ENCODE measurements at places on chromosomes 6 and 20. TPM values are rescaled to one million over a fixed set of nuclear protein-coding genes. Genes with fewer than 3 reads are reported as not detected.

DNA sequence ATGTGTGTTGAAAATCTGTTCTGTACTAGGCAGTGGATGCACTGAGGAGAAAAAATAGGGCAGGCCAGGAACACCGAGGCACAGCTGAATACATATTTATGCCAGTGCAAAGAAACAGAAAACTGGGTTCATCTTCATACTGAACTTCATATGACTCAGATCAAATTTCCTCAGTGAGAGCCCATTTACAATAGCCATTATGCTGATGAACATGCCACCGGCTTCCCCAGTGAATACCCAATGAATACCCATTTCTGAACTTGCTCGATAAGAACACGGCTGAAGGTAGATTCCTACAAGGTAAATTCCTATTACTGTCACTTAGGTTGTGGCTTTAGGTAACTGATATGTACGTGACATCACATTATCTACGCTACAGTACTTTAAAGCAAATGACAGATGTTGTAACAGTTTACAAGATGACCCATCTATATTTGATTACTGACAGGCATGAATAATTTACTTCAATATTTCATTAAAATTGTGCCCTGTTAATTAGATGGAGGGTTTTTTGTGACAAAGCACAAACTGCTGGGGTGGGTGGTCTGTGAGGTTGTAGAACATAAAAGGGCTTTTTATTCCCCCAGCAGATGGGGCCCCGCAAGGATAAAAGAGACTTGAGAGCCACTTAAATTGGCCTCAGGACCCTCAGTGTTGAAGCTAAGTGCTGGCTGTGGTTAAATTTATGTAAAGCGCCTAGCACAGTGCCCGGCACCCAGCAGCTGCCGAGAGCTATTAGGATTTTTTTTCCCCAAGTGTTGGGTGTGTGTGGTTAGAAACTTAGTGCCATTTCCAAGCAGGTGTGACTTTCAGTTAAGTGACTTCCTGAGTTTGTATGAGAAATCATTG lies 264.5 kb downstream of the CD83 start:
- no peak for DNase-seq

- no peak for DNase-seq
These were observed 50.7 kb upstream of the INSM1 start for GRCh38 chr20:20317195-20317594.

DNA sequence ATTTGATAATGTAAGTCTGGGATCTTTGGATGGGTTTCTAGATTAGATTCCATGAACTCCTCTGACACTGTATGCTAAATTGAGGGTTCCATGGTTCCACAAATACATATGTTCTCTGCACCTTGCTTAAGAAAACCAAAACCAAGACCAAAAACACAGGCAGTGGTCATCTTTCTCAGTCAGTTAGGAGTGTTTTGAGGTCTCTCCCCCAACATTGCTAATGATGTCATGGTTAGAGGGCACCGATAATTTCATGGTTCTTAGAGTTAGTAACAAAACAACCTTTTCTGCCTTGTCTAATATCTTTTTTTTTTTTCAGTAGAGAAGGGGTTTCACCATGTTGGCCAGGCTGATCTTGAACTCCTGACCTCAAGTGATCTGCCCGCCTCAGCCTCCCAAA lies 44.5 kb downstream of the ARID1B start:
- no peak for DNase-seq

DNA sequence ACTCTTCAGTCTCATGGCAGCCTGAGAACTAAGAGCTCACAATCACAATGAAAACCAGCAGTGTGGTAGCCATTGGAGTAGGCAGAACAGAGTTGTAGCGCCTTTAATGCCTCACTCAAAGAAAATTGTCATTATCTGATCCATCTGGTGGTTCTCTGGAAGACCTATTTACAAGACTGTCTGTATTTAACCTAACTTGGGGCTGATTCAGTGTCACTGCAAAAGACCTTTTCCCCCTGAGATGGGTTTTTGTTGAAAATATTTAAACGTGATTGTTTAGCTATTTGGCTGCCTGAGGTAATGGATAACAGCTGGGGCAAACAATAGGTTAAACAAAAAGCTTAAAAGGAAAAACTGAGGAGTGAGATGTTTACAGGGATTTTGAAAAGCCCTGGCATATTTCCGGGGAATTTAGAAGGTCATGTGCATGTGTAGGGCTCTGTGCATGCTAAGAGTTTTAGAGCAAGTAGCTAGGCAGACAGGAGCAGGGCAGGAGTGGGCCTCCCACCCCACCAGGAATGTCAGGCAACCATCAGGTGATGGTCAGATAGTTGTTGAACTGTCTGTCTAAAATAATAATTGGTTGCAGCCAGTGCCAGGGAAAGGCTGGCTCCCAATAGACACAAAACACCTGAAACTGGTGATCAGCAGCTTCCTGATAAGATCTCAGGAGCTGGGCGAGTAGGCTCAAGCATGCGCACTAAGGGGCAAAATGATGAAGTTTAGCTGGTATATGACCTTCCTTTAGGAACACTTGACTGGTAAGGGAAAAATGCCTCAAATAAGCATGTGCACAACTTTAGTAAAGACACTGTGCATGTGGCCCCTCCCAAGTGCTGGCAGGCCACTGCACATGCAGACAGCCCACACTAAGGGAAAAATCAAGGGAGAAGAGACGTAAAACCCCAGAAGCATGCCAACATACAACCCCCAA lies 70.8 kb upstream of the AKIRIN2 start:
- no peak for DNase-seq

GRCh38 chr6:17484201-17484849 lies 90.9 kb downstream of the CAP2 start:
- DNase-seq: no peak

Gene CPNE5
- polyA plus RNA-seq: 11.1 TPM

GRCh38 chr6:112865131-112865530 lies 518.0 kb downstream of the RFPL4B start:
- no peak for DNase-seq

DNA sequence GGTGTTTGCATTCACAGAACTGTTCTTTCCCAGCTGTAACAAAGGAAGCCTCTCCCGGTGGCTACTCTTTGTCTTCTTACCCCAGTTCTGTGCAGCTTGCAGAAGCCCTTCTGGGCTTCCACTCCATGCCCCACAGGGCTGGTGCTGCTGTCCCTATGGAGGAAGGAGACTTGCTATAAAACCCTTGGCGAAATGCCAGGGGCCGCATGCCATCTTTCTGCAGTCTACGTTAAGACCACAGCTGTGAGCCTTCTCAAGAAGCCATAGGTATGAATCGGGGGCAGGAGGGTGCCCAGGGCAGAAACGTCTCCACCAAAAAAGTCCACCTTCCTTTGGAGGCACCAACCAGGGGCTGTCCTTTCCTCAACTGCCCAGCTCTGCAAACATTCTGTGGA lies 60.7 kb downstream of the PRND start:
- no peak for DNase-seq

Gene HRH3
- polyA plus RNA-seq: not detected

DNA sequence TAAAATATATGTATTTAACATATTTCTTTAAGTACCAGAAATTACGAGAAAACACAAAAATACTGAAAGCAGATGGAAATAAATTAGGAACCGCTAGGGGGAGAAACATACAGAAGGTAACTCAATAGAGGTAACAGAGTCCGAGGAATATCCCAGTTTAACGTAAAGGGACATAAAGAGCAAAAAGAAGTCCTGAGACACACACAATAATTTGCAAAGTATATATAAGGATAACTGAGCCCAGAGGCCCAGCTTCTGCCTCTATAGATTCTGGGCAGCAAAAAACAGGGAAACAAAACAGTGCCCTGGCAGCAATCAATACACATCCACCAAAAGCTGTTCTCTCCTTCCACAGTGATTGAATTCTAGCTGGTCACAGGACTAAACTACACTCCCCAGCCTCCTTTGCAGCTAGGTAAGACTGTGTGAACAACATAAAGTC lies 15.1 kb downstream of the TBC1D32 start:
- no peak for DNase-seq

DNA sequence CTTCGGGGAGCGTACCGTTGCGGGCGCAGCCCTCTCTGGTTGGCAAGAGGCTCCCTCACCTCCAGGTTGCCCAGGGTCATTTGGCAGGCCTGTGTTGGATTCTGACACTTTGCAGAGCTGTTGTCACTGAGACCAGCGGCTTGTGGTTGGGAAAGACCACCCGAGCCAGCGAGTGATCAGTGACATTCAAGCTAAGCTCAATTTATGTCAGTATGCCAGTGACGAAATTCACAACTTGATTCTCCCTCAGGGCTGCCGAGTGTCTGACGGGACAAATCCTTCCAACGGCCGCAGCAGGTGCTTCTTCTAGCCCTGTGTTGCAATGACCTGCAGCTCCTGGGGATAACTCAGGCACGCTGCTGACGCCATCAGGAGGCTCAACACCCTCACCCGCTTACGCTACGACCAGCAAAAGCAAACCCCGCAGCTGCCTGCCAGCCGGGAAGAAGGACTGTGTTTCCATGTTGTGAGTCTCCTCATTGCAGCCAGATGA lies 16.9 kb upstream of the SLC22A2 start:
- no peak for DNase-seq

DNA sequence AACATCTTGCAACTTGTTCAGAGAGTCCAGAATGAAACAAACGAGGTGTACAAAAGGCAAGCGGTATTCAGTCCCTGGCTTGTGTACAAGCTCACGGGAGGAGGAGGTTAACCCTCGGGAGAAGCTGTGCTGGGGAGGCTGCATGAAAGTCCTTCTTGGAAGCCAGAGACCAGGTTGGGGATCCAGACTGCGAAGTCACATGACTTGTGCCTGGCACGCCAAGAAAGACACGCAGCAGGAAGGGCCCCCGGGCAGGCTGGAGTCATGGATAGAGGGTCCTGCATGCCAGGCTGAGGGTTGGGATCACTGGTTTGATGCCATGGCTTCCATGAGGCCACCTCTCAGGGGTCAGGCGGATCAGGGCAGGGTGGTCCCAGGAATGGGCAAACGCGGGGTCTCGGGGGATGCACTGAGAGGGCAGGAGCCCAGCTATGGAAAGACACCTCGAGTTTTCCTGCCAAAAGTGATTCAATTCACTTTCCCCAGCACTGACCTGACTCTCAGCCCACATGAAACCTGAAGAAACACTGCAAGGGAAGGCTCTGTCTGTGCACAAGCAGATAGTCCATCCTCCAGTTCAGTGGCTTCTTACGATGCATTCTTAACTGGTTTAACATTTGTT lies 79.4 kb downstream of the DLL1 start:
- DNase-seq: no peak

GRCh38 chr6:1815827-1816452 lies 206.2 kb downstream of the FOXC1 start:
- DNase-seq: no peak

DNA sequence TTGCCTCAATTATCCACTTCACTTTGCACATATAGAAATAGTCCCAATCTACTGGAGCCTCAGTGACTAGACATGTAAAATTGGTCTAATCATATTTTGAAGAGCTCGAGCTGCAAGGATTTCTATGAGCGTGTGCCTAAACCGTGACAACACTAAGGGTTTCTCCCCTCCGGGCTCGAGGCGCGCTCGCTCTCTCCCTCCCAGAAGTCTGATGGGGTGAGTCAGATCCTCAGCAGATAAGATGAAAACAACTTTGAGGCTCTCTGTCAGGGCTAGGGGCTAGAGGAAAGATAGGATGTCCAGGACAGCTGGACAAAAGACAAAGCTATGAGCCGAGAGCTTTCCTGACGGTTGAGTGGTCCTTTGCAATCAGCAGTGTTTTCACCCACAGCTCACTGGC lies 16.8 kb downstream of the GNAS-AS1 start:
- DNase-seq: no peak

Gene VSTM2L
- polyA plus RNA-seq: 1.3 TPM

Gene LY6G5C
- polyA plus RNA-seq: 2.4 TPM

- no peak for DNase-seq
These were observed 105.6 kb downstream of the PREX1 start for GRCh38 chr20:48722002-48722731.

DNA sequence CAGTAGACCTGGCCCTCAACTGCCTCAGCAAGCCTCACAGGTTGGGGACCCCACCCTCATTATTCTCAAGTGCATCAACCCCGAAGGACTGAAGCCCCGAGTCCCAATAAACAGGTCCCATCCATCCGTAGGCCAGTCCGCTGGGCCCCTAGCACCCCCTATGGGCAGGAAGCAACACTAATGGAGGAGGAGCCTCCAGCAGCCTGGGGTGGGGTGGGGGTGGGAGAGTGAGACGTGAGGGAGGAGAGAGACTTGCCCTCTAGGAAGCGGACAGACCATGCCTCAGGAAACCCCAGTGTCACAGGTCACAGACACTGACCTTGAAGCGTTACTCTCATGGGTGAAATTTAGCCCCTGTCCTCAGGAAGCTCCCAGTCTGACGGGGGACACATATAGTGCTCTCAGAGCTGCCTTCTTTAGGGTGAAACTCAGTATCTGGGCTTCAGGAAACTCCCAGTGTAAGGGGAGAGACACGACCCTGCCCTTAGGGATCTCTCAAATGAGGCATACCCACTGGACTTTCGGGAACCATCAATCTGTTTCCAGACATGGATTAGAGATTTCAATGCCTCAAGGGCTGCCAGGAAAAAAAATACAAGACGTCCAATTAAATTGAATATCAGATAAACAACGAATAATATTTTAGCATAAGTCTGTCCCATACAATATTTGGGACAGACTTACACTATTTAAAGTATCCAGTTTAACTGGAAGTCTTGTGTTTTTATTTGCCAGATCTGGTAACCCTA lies 125.8 kb downstream of the MRPL14 start:
- DNase-seq: no peak

- DNase-seq: peak; percentile 83
These were observed 603.2 kb downstream of the RNF144B start for GRCh38 chr6:18990059-18990978.

DNA sequence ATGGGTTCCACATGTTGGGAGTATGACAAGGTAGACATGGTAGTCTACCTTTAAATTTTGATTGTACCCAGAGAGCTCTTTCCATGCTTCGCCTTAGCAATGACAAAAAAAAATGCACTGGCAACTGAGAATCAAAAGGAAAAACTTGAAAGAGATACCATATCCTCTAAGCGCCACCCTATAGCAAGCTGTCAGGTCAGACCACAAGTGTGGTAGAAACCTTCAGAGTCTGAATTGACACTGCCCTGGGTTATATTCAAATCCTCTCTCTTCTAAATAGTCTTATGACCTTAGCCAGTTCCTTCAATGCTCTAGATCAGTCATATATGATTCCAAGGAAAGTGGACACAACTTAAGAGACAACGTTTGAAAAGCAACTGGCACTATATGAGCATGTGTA lies 45.6 kb upstream of the SMLR1 start:
- DNase-seq: no peak

DNA sequence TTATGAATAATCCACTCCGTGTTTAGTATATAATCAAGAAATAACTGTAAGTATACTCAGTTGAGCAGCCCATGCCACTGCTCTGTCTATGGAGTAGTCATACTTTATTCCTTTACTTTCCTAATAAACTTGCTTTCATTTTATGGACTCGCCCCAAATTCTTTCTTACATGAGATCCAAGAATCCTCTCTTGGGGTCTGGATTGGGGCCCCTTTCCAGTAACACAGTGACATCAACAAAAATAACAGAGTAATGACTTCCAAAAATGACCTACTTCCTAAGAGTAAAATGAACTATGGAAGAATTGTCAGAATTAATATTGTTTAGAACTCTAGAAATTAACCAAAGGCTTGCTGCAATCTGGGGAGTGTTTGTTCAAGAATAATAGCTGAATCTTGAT lies 8.8 kb downstream of the OR2H1 start:
- DNase-seq: no peak

Gene RAET1E
- 0.46 TPM for polyA plus RNA-seq

Data from right renal cortex interstitium (tissue), 3 donors.